ENCODE measurements at places on chromosomes 3 and 15.

DNA sequence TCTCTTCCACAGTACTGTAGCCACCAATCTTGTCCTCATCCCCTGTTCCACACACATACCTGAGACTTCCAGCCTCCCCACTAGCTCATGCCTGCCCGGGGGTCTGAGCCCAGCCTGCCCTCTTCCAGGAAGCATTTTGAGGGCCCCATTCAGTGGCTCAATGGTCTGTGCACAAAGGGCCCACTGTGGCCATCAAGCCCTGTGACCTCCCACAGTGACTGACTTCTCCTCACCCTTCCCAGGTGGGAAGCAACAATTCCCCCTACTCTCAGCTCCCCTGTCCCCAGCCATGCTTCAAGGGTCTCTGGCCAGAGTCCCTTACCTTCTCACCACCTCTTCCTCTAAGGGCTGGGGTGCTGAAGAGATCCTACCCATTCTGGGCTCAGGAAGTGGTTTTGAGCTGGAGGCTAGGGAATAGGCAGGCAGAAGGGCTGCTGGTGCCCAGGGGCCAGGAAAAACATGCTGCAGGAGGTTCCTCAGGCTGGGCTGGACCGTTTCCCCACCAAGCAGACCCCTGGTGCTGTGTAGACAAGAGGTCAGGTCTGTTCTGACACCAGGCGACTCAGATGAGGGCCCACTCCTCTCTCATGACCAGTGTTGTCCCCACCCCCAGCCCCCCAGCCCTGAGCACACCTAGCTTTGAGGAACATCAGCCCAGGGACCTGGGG, 3.0 kb upstream of the KLF15 start:
- DNase-seq: no peak

- no peak for DNase-seq
Measured at GRCh38 chr15:58520464-58520863, 88.7 kb downstream of the LIPC start.

DNA sequence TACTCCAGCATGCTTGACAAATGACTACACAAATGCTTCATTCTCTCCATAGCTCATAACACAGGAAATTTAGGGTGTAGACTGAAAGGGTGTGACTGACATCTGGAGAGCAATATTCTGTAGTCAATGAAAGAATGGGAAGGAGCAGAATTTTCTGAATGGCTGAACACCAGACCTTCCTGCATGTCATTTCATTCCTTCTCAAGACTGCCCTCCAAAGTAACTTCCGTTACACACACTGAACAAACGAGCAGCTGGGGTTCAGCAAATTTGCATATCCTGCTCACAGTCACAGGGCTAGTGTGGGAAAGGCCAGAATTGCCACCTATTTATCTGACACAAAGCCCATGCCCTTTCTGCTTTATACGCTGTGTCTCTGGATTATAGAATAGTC, 325.0 kb upstream of the CFAP20DC start:
- DNase-seq: peak; percentile 64

DNA sequence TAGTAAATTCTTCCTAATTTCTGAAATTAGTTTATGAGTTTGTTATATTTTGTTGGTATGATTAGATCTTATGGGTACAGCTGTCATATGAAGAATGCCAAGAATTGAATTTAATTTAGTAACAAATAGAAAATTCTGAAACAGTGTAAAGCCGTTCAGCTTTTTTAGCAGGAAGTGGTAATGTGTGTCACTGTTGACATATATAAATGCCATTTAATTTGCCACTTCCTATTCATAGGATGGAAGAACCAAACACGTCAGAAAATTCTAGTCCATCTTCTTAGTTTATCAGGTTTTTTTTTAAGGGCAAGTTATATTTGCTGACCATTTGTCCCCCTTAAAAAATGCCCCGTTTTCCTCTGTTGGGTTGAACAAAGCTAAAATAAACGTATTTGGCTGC, 43.0 kb downstream of the RAB8B start:
- peak; percentile 13 for DNase-seq

- DNase-seq: no peak
Measured at GRCh38 chr3:172247525-172248274, 200.6 kb downstream of the GHSR start.

Data from NAMALWA (cell line).